ENCODE measurements at places on chromosomes 4 and X. TPM values are rescaled to one million over a fixed set of nuclear protein-coding genes. Genes with fewer than 3 reads are reported as not detected.
A peak's percentile ranks its signal among the peaks of the same experiment; 100 is the strongest.

The VCX3B gene
- not detected for total RNA-seq

The AWAT2 gene
- not detected for total RNA-seq

The CXXC4 gene
- 0.04 TPM for total RNA-seq

The IL21 gene
- total RNA-seq, result not detected

The GYG2 gene
- total RNA-seq, result not detected

DNA sequence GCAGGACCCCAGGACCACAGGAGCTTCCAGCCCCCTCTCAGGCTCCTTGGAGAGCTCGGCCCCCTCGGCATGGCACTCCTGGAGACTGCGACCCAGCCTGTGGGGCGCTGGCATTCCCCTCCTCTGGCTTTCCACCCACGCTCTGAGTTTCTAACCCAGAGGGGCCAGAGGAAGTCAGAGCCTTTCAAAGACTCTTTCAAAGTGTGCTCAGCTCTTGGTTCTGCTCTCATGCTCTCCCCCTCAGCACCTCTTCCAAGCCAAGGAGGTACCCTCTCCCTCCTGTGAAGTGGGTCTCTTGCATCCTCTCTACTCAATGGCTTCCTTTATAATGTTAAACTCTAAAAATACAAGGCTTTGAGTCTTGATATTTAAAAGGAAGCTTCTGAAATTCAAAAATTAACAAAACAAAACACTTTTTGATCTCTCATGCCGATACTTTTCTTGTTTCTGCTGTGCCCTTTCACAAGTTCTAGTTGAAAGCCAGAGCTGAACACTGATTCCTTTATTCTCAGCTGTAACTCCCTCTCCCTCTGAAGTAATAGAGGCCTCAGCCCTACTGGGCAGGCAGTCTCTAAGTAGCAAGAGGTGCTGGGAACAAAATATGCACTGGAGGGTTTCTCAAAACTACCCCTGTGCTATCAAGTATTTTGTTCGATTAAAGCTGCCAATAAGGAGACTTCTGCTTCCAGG lies 82.8 kb downstream of the NAT8L start:
- no peaks in the 10 kb centered on the region for H3K27me3 ChIP-seq
- peaks cover 1% of the 10 kb centered on the region for H3K36me3 ChIP-seq
- H3K4me1 ChIP-seq, result peaks cover 29% of the 10 kb centered on the region
- peak; percentile 48 for DNase-seq
- peak overlapping the region; percentile 38 for H3K4me3 ChIP-seq

DNA sequence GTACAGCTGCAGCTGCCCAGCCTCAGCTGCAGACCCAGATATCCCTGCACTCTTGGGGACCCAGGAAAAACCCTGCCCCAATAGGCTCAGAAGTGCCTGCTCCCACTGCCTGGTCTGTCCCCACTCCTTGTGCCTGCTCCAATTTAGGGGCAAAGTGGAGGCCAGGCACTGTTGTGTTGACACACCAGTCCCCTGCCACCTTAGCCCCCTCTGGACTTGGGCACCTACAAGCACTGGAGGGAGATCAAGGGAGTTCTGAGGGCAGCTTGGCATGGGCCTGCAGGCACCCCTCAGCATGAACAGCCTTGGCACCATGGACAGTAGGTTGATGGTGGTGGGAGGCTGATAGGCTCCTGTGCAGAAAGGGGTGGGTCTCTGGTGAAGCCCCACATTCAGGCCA lies 2020.8 kb upstream of the ADGRL3 start:
- no peaks in the 10 kb centered on the region for H3K36me3 ChIP-seq
- DNase-seq, result no peak
- H3K4me1 ChIP-seq, result no peaks in the 10 kb centered on the region
- H3K27me3 ChIP-seq, result no peaks in the 10 kb centered on the region

DNA sequence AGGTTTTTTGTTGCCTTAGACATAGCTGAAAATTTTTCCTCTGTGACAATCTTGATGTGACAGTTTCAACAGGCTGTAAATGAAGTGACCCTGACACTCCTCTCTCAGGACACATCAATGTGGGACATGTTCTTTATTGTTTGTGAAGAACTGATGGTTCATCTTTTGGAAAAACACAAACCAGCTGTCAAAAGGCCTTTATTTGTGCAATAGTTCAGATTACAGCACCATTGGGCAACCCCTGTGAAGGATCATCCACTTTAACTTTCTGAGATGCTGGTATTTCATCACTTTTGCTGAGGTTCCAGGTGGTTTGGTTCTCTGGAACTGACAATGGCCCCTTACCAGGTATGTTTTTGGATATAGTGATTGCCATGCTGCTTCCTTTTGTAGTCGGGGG lies 40.3 kb downstream of the OSTC start:
- no peak for DNase-seq
- H3K4me1 ChIP-seq, result no peaks in the 10 kb centered on the region
- H3K36me3 ChIP-seq, result no peaks in the 10 kb centered on the region
- H3K27ac ChIP-seq, result no peak overlapping the region

GRCh38 chrX:150790021-150790420 lies 96.8 kb downstream of the MTMR1 start:
- peaks cover 27% of the 10 kb centered on the region for H3K36me3 ChIP-seq
- H3K4me3 ChIP-seq, result no peak overlapping the region

GRCh38 chrX:39855748-39856129 lies 242.0 kb downstream of the BCOR start:
- H3K27ac ChIP-seq, result peak overlapping the region; percentile 97
- peaks cover 18% of the 10 kb centered on the region for H3K36me3 ChIP-seq
- peak overlapping the region; percentile 82 for H3K4me3 ChIP-seq
- peak; percentile 75 for DNase-seq
- H3K27me3 ChIP-seq, result no peaks in the 10 kb centered on the region

All from activated naive CD8-positive, alpha-beta T cell treated with anti-CD3 and anti-CD28 coated beads for 36 hours (primary cell).